CD4-positive, alpha-beta T cell treated with Interleukin-6 at 100 ng/mL for 8 hours (primary cell): ENCODE measurements at places on chromosomes 12 and 14.

DNA sequence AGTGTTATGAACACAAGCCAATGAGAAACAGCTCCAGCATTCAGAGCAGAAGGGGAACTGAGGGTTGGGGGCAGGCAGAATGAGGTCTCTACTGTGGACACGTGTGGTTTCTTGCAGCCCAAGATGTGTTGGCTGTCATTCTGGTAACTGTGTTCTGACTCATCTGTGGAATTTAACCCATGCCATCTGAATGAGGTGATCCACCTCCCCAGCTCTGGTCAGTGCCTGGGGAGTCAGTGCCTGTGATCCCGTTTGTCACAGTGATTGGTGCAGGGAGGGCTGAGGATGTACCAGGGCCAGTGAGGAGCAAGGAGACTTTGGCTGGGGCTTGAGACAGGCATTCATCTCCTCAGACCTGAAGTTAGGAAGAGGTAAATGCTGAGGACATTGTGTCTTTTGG lies 216.8 kb downstream of the MSRB3 start:
- no peak for DNase-seq

DNA sequence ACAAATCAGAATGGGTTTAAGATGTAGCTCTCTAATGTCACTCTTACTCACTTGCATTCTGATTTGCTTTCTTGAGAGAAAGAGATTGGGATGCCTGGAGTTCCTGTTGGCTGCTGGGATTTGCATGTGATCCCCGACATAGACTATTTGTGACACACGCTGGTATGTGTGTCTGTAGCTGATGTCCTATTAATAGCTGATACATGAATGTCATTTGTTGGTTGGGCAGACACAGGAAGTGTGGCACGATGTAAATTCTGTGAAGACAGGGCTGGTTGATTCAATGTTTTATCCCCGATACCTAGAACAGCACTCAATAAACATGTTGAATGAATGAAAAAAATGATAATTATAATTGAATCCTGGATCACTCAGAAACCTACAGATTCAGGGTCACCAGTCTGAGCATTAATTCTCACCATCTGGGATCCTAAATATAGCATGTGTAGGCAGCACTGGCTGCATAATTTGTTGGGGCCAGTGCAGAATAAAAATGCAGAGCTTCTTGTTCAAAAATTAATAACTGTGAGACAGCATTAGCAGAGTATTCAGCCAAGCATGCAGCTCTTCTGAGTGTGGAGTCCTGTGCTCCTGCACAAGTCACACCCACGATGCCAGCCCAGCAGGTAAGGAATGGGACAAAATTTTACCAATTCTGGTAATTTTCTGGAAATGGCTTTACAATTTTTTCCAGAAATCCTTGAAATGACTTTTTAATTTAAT lies 35.5 kb upstream of the SOCS2 start:
- no peak for DNase-seq

- DNase-seq = no peak
Measured at GRCh38 chr12:107656302-107656701, 29.3 kb upstream of the PWP1 start.

- DNase-seq = no peak
Measured at GRCh38 chr12:105470102-105470501, 139.6 kb downstream of the C12orf75 start.

DNA sequence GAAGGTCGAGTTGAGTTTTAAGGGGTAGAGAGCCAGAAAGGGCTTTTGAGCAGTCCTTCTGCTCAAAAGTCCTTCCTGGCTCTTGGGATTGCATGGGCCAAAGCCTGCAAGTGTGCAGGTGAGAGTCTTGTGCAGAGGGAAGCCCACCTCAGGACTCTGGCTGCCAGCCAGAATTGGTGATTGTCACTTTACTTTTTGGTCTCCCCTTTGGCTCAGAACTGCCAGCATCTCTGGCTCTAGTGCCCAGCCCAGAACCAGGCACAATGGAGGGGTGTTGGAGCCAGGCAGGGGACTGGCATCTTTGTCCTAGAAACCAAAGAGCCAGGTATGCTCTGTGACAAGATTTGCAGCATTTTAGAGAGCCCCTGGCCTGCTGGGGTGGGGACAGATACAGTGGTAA lies 23.5 kb downstream of the FAM222A start:
- no peak for DNase-seq

GRCh38 chr14:56422703-56423213 lies 156.8 kb upstream of the TMEM260 start:
- peak; percentile 9 for DNase-seq

DNA sequence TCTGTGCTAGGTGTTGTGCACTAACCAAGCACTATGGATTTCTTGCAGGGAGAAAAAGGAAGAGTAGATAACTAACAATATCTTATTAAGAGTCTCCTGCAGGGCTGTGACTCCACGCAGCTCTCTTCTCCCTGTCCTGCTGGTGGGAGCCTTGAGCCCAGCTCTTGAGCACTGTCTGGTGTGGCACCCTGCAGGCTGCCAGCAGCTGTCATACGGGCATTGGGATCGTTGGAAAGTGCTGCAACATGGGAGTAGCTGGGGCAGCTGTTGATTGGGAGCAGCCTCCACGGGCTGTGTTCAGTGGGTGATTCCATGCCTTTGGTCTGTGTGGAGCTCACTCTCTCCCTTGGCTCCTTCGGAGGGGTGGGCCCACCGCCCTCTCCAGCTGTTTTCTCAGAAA lies 125.3 kb downstream of the FBXL14 start:
- DNase-seq = no peak

- no peak for DNase-seq
Measured at GRCh38 chr12:5262450-5262849, 169.5 kb upstream of the NTF3 start.

DNA sequence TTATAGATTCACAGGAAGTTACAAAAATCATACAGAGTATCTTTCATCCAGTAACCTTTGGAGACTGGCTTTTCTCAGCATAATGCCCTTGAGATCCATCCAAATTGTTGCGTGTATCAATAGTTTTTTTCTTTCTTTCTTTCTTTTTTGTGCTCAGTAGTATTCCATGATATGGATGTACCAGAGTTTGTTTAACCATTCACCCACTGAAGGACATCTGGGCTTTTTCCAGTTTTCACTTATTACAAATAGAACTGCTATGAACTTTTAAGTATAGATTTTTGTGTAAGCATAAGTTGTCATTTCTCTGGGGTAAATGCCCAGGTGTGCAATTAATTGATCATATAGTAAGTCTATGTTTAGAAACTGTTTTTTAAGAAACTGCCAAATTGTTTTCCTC lies 79.4 kb downstream of the FBXL14 start:
- no peak for DNase-seq

DNA sequence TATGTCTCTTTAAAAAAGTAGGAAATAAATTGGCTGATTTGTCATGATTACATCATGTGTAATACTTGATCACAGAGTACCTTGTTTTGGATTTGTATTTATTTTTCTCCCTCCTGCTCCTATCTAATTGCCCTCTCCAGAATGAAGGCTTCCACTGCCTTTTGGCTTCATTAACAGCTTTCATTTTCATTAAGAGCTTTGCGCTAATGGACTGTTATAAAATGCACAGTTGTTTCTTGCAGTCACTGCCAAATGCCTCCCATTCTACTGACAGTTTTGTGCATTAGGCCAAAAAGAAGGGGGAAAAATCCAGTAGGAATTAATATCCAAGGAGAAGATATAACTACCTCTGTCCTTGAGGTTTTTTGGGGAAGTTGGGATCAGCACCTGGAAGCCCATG lies 159.2 kb downstream of the NRXN3 start:
- DNase-seq = no peak

DNA sequence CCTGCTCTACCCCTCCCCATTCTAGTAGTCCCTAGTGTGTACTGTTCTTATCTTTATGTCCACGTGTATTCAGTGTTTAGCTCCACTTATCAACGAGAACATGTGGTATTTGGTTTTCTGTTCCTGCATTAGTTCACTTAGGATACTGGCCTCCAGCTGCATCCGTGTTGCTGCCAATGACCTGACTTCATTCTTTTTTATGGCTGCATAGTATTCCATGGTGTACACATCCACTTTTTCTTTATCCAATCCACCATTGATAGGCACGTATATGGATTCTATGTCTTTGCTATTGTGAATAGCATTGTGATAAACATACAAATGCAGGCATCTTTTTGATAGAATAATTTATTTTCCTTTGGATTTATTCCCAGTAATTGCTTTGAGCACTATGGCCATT lies 327.7 kb downstream of the DUSP6 start:
- no peak for DNase-seq

GRCh38 chr12:80716696-80717469 lies at the start of gene MYF5:
Gene MYF5 (plus strand): TSS chr12:80716912. CDS start chr12:80717064, 152 bp downstream.
- no peak for DNase-seq

GRCh38 chr14:91154851-91155625 lies 41.2 kb downstream of the DGLUCY start:
- DNase-seq = no peak

- DNase-seq = no peak
Measured at GRCh38 chr12:124025661-124026060, 52.6 kb downstream of the ZNF664 start.

GRCh38 chr14:92998946-92999345 lies 76.0 kb downstream of the CHGA start:
- no peak for DNase-seq

DNA sequence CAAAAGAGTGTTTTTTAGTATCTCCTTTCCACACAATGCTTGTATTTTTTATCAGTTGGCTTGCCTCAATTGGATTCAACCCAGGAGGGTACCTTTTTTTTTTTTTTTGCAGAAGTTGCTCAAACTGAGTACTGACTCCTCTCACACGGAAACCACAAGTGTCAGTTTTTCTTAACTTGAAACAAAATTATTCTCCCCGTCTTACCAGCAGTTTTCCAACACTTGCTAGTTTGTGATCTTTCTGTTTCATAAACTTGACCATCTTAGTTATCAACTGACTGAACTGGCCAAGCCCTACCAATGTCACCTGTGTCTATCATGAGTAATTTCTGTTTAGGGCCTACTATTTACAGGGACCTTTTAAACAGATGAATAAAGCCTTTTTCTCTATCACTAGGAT lies 34.1 kb upstream of the ITPR2 start:
- DNase-seq = no peak

DNA sequence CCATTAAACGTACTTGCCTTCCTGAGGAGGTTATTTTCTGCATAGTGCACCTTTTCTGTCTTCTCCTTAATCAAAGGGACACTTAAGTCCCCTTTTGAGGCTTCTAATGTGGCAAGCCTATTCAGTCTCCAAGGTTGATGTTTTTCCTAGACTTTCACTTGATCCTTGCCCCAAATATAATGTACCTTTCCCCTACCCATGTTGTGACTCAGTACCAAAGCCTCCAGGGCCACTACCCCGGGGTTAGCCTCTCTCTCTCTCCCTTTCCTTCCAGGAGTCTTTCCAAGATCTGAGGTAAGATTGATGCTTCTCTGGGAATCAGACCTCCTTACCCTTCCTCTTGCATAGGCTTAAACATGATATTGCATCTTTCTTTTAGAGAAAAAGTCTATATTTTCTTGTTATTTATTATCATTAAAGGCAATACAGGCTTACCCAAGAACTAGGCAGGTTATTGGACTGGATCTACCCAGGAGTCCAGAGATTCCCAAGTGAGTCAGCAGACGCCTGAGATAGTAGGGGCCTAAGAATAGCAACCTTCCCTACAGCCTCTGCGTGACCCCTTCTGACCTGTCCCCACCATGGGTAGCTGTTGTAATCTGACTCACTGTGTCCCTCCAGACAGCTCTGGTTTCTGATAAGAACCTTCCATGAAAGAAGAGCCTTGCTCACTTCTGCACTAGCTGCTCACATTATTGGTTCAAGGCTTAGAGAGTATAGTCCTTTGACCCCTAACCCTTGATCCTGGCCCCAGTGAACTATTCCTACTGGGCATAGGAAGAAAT lies 172.9 kb downstream of the ZFP36L1 start:
- no peak for DNase-seq

GRCh38 chr14:101625336-101626097 lies 64.2 kb downstream of the DIO3 start:
- DNase-seq = no peak

DNA sequence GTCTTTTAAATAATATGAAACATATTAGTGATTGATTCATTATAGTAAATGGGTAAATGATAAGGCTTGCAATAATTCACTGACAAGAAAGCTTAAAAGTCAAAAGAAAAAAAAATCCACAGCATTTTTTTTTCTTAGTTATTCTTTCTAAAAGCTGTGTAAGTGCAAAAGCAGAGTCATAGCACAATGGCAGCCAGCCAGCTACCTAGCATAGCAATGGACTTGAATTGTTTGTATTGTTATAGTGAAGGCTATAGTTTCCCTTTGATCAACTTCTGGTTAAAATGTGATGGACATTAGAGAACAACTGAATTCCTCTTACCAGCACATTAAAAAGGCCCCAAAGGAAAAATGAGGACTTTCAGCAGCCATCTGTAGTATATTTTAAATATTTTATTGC lies 232.1 kb downstream of the NAV3 start:
- no peak for DNase-seq

- DNase-seq = no peak
Measured at GRCh38 chr12:124175704-124176103, 119.2 kb upstream of the RFLNA start.

- DNase-seq = peak; percentile 68
Measured at GRCh38 chr14:61444215-61444768, 122.9 kb downstream of the PRKCH start.

- DNase-seq = no peak
Measured at GRCh38 chr12:62562846-62563245, 96.2 kb downstream of the MON2 start.

GRCh38 chr12:15092826-15093225 lies 120.0 kb downstream of the PDE6H start:
- no peak for DNase-seq

- DNase-seq = peak; percentile 19
Measured at GRCh38 chr14:32102152-32102787, 25.2 kb downstream of the ARHGAP5 start.

DNA sequence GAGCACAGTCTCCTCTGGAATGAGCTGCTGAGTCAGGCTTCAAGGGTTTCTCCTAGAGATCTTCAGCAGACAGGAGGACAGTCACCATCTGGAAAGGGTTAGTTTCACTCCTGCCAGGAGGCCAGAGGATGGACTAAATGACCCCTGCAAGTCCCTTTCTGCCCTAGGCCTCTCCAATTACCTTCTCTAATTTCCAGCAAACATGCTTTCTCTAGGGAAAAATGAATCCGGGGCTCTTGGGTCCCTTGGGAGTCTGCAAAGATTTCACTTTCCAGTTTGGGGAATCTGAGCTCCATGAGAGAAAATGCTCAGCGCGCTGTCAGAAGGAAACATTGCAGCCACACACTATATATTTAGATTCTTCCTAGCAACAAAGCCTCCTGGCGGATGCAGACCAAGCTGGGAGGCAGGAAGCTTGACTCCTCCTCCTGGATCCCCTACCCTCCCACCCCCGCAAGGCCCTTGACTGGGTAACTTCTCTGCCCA lies 184.4 kb upstream of the CCND2 start:
- no peak for DNase-seq

GRCh38 chr12:8692573-8692972 lies 5.2 kb upstream of the RIMKLB start:
- DNase-seq = no peak

- no peak for DNase-seq
Measured at GRCh38 chr12:53770281-53770680, 18.5 kb upstream of the CISTR start.

GRCh38 chr12:124191966-124192365 lies 102.9 kb upstream of the RFLNA start:
- DNase-seq = no peak
